ENCODE measurements at places on chromosomes 1 and 21.

DNA sequence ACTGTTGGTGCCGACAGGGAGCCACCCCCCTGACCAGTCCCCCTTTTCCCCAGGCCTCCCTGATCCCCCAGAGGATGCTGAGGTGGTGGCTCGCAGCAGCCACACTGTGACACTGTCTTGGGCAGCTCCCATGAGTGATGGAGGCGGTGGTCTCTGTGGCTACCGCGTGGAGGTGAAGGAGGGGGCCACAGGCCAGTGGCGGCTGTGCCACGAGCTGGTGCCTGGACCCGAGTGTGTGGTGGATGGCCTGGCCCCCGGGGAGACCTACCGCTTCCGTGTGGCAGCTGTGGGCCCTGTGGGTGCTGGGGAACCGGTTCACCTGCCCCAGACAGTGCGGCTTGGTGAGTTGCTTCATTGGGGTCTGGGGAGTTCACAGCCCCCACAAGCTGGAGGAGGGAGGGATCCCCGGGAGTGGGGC, 89.2 kb downstream of the TRIM11 start:
- no peak overlapping the region for H3K4me3 ChIP-seq
- DNase-seq = no peak
- no peaks in the 10 kb centered on the region for H3K4me1 ChIP-seq
- H3K27ac ChIP-seq = no peak overlapping the region

DNA sequence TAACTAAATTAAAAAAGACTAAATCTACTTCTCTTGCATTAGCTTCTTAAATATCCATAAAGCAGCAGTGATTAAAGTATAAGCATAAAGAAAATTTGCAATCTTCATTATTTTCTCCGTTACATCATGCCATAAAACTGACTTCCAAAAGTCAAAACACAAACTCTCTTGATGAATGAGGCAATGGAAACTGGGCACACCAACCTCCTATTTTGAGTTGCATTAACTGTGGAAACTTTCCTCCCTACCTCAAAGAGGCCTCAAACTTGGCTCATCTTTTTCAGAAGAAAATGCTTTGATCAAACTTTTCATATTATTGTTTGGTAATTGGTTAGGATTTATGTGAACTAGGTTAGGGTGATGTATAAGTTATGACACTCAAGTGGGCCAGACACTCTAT, 4.1 kb upstream of the BTG3 start:
- H3K27ac ChIP-seq = no peak overlapping the region
- no peaks in the 10 kb centered on the region for H3K27me3 ChIP-seq
- no peak for DNase-seq

GRCh38 chr1:109901524-109902145, 9.0 kb upstream of the CSF1 start:
- DNase-seq = no peak
- no peaks in the 10 kb centered on the region for H3K36me3 ChIP-seq
- H3K4me1 ChIP-seq = peaks cover 12% of the 10 kb centered on the region
- H3K27me3 ChIP-seq = no peaks in the 10 kb centered on the region
- no peak overlapping the region for H3K27ac ChIP-seq

DNA sequence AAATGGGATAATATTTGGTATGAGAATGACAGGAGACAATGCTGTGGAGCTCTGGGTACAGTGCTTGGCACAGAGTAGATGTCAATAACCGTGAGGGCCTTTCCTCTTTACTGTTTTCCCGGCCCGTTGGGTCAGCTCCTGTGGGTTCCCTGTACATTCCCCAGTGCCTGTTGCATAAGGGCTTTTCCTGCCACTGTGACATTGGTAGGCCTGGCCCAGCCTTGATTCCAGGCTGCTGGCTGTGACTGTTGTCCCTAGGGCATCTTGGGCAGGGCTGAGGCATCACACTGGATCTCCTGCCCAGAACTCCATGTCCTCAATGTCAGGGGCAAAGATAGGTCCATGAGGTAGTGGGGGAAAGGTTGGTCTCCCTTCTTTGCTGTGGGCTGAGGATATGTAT, 25.8 kb upstream of the MYCL start:
- no peaks in the 10 kb centered on the region for H3K36me3 ChIP-seq
- no peak overlapping the region for H3K4me3 ChIP-seq
- H3K4me1 ChIP-seq = no peaks in the 10 kb centered on the region
- DNase-seq = no peak
- no peak overlapping the region for H3K27ac ChIP-seq
- H3K27me3 ChIP-seq = no peaks in the 10 kb centered on the region

DNA sequence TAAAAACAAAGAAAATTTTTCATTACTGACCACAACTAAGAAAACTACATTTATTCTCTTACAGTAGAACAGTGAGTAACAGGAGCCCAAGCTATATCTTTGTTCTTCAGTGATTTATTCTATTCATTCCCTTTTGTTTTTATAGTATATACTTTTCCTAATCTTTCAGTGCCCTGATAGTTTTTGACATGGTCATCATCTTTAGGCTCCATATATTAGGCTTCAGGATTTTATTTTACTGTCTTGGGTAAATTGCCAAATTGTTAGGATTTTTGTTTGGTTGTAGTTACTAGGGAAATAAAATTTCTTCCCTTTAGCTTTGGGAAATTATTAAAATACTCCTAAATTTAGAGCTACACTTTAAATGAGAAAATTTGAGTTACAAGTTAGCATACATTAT, 10.3 kb downstream of the FBXO28 start:
- no peak overlapping the region for H3K4me3 ChIP-seq
- H3K36me3 ChIP-seq = no peaks in the 10 kb centered on the region
- DNase-seq = no peak
- no peaks in the 10 kb centered on the region for H3K27me3 ChIP-seq
- no peaks in the 10 kb centered on the region for H3K4me1 ChIP-seq

DNA sequence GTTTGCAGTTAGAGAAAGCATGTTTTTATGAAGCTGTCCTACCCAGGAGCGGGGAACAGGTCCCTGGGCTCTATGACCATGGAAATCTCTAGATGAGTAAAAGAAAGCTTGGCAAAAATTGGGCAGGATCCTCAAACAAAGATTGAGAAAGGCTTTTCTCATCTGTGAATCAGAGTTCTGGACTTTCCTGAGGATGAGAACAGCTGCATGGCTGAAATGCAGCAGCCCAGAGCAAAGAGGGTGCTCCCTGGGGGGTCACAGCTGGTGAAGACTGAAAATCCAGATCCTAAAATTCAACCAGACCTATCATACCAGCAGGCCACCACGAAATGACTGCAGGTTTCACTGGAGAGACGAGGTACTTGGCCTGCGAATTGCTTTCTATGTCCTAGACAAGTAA, 65.7 kb upstream of the APP start:
- no peak overlapping the region for H3K27ac ChIP-seq
- no peak overlapping the region for H3K4me3 ChIP-seq
- H3K27me3 ChIP-seq = no peaks in the 10 kb centered on the region
- no peaks in the 10 kb centered on the region for H3K36me3 ChIP-seq

DNA sequence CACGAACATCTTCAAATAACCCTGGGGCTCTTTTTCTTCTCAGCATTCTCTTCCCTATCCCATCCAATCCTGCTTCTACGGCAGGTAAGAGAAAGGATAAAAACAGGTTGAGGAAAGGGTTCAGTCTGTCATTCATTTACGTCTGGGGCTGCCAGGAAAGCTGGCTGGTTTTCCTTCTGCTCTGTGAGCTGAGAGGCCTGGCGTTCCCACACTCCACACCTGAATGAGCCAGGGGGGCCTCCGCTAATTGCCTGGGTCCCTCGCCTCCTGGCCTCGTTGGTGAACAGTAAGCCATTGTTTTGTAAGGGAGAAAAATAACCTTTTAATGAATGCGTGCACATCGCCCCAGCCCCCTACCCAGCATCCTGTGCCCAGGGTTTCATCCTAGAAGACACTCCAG, 70.8 kb upstream of the SIM2 start:
- no peak overlapping the region for H3K4me3 ChIP-seq
- no peaks in the 10 kb centered on the region for H3K27me3 ChIP-seq
- no peaks in the 10 kb centered on the region for H3K36me3 ChIP-seq
- H3K27ac ChIP-seq = no peak overlapping the region
- no peaks in the 10 kb centered on the region for H3K4me1 ChIP-seq
- no peak for DNase-seq

- no peaks in the 10 kb centered on the region for H3K27me3 ChIP-seq
- no peak overlapping the region for H3K27ac ChIP-seq
- peaks cover 8% of the 10 kb centered on the region for H3K36me3 ChIP-seq
Observed at GRCh38 chr1:32666901-32667566, 16.0 kb downstream of the RBBP4 start.

DNA sequence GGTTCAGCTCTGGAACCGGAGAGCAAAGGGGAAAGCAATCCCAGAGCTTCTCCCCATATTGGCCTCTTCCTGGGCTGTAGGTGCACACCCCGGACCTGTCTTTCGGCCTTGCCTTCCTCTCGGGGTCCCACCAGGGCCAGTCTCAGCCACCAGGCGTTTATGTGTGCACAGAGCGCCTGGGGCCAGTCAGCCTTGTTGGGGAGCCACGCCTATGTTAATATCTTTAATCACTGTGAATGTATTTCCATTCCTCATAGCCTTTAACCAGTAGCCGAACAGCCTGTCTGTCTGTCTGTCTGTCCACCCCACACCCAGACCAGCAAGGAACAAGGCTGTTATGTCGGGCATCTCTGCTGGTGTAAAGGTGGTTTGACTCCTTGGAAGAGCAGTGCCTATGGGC, 18.8 kb downstream of the KCNC4 start:
- no peak overlapping the region for H3K4me3 ChIP-seq
- no peaks in the 10 kb centered on the region for H3K27me3 ChIP-seq
- H3K27ac ChIP-seq = no peak overlapping the region
- no peak for DNase-seq
- no peaks in the 10 kb centered on the region for H3K4me1 ChIP-seq

GRCh38 chr1:22925111-22925510, 47.6 kb downstream of the LACTBL1 start:
- H3K27me3 ChIP-seq = peaks cover 87% of the 10 kb centered on the region
- H3K36me3 ChIP-seq = no peaks in the 10 kb centered on the region
- no peaks in the 10 kb centered on the region for H3K4me1 ChIP-seq
- DNase-seq = no peak
